MV-4-11 (cell line): ENCODE measurements at places on chromosomes 11 and 22.

GRCh38 chr11:23947883-23948282 lies 549.0 kb upstream of the LUZP2 start:
- DNase-seq, result no peak

DNA sequence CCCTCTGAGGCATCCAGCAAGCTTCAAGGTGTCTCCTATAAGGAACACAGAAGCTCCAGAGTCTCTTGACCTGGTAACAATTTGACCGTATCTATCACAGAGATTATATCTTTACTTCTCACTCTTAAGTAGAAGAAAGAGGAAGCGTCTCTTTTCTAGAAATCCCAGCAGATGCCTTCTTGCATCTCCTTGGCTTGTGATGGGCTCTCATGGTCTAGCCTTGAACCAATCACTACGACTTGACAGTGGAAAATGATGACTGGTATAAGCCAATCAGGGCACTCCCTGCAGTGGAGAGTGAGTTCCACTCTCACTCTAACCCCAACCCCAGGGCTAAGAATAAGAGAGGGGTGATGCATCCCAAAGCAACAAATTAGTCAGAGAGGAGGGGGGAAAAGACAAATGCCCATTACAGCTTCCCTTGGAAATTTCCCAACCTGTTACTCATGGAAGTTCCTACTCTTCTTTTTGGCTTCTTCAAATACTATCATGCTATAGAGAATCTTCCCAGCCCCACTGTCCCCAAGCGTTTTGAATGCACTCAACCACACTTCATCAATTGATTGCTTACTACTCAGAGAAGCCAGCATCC lies 293.5 kb downstream of the MN1 start:
- peak; percentile 56 for DNase-seq

DNA sequence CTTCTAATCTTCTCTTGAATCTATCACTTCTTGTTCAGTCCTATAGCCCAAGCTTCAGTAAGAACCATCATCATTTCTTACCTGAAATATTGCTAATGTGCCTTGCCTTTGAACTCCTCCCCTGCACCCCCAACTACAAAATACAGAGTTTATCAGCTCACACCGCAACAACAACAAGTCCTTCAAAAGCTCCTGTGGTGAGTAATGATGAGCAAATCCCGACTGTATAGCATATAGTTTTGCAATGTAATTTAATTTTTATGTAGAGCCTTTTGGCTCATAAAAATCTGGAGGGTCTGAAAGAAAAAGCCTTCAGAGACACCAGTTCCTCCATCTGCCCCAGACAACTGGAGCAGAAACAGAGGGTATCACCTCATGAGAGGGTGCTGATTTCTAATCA lies 124.7 kb downstream of the ARHGAP32 start:
- no peak for DNase-seq

DNA sequence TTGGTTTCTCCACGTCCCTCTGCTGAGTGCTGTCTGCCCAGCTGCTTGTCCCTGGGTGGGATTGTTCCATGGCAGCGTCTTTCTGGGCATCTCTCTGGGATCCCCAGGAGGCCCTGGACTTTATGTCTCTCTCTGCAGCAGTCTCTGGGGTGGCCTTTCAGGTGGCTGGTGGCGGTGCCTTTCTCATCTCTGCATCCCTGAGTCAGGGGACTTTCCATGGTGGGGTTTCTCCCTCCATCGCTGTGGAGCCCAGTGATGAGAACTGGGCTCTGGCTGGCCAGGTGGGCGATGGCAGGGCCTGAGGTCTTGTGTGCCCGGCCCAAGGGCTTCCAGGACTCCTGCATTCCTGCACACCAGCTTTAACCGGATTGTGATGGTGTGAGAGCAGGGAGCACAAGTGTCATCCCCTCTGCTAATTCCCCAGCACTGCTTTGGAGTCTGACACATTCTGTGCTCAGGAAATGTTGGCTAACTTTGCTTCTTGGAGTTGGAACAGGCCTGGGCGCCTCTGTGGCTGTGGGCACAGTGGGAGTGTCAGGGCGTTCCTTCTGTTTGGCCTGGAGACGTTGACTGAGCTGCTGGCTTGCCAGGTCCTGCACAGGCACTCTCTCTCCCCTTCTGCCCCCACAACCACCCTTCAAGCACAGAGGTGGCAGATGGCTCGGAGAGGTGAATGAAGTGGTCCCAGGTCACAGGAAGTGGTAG lies 27.9 kb downstream of the FAM83F start:
- DNase-seq, result no peak

DNA sequence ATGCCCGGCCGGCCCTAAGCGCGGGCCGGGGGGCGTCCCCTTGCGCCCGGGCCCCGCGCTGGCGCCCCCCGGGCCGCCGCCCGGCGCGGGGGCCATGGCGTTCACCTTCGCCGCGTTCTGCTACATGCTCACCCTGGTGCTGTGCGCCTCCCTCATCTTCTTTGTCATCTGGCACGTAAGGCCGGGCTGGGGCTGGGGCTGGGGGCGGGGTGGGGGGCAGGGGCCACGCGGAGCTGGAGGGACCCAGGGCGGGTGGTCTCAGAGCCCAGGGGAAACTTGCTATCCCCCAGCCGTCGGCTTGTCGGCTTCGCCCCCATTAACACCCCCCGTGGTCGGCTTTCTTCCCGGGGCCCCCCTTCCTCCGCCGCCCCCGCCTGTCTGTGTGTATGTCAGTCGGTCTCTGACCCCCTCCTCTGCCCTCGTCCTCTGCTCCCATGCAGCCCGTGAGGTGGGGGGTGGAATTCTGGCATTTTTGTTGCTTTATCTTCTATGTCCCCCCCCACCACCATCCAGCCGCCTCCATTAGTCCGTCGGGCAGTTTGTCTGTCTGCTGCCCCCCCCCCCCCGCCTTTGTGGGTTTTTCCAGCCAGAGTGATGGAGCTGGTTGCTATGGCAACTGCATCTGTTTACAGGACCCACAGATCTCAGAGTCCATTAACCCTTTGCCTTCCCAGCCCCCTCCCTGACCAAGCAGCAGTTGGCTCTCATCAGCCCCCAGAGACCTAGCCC lies 552 bp downstream of the CNIH2 start:
- DNase-seq, result no peak

DNA sequence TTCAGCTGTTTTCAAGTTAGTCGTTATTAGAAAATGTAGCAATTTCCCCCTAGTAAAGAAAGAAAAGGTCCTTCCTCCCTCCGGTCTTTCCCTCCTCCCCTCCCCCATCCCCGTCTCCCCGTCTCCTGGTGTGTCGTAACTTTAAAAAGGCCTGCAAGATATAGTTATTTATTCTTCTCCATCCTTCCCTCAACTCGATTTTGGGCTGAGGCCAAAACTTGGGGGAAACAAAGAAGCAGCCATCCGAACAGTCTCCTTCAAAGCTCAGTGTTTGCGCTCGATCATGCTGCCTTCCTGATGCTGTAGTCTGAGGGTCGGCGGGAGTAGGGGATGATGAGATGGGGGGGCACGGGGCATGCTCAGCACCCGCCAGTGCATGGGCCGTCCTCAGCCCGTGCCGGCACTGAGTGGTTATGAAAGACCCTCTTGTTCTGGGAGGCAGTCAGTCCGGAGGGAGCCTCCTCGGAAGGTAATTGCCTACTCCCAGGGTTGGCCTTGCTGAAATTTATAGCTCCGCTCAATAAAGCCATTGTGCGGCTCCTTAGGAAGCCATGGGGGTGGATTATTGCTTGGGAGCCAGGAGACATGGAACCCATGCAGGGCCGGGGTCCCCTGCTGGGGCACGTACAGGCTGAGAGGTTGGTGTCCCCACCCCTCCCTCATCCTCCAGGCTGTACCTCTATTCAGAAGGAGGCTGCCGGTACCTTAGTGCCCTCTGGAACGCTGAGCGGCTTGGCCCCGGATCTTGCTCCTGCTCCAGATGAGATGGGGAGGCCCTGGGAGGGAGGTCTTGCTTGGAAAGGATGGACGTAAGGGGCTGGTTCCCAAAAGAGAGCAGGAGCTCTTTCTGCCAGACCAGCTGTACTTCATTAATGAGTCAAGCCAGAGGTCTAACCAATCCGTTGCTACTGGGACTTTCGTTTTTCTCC lies 212.7 kb upstream of the CADM1 start:
- DNase-seq, result peak; percentile 48

- peak; percentile 17 for DNase-seq
Observed at GRCh38 chr11:119380827-119381180, 686 bp downstream of the USP2 start.

DNA sequence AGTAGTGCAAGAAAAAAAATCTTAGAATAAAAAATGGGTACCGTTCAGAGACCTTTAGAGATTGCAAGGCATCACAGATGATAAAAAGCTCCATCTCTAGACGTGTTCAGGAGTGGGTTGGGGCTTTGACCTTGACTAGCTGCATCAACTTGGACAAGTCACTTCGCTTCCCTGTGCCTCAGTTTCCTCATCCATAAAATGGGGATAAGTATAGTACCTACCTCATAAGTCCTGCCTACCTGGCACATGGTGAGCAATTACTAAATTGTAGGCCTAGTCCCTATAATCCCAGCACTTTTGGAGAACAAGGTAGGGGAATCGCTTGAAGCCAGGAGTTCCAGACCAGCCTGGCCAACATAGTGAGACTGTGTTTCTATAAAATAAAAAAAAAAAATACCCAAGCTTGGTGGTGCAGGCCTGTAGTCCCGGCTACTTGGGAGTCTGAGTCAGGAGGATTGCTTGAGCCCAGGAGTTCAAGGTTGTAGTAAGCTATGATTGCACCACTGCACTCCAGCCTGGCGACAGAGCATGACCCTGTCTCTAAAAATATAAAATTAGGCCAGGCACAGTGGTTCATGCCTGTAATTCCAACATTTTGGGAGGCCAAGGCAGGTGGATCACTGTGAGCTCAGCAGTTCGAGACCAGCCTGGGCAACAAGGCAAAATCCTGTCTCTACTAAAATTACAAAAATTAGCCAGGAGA lies 6.0 kb upstream of the F2 start:
- DNase-seq, result no peak

DNA sequence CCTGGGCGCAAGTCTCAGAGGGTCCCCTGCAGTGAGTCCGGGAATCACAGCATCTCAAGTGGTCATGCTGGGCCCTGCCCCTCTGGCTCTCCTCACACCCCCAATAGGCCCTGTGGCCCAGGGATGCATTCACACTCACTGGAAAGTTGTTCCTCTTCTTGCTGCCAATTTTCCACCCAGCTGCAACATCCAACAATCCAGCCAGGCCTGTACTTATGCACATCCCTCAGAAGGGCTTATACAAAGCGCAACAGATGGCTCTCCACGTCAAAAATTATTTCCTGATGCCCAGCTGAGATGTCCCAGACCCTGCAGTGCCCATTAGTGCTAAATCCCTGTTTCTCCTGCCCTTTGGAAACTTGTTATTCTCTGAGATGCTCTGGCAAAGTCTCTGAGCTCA lies 407.8 kb upstream of the NARS2 start:
- DNase-seq, result no peak
